Activated CD8-positive, alpha-beta memory T cell treated with anti-CD3 and anti-CD28 coated beads for 24 hours (primary cell): ENCODE measurements at places on chromosomes 5 and 9.

DNA sequence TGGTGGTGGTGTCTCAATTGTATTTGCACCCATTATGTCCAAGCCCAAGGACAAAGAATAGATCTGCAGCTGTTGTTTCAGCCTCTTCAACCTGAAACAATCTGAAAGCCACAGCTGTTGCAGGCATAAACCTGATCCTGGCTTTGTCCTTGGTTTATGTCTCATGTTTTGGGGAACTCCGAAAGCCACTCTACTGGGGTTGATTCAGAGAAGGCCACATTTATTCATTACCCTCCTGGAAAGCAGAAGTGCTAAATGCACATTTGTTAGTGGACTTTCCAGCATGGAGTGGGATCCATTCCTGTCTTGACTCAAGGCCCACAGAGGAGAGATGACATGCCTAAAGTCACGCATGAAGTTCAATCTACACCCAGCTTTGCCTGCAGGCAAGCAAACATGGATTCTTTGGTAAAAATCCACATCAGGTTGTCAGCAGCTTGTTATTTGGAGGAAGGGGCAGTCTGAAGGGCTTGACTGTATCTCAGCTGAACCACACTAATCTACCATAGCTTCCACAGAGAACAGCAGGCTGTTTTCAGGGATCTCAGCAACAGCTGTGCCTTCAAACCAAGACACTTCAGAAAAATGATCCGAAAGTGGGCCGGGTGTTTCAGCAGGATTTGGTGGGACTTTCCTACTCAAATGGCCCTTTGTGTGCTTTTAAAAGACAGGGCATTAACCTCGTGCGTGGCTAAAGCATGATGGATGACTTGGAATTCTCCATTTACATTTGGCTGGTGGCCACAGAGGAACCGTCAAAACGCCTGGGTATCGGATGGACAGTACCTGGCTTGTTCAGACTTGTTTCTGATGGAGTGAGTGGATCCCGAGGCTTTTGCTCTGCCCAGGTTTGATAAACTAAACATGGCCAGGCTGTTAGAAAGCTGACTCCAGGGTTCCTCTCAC, 36.2 kb upstream of the ADAM19 start:
- DNase-seq = no peak

DNA sequence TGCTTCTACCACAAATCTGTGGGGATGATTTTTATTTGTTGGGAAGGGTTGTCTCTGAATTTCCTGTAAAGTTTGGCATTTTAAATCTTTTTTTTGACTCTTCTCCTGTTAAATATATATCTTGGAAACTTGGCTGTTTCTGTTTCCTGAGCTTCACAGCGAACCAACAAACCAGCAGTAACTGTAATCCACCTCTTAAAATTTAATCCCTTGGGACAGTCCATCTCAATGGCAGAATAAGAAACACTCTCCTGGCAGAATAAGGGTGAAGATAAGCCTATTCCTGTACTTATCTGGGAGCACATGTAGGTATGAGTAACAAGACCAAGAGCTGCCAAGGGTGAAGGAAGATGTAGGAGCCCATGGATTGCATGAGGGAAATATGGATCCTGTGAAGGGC, 73.1 kb upstream of the RPS23 start:
- DNase-seq = no peak

DNA sequence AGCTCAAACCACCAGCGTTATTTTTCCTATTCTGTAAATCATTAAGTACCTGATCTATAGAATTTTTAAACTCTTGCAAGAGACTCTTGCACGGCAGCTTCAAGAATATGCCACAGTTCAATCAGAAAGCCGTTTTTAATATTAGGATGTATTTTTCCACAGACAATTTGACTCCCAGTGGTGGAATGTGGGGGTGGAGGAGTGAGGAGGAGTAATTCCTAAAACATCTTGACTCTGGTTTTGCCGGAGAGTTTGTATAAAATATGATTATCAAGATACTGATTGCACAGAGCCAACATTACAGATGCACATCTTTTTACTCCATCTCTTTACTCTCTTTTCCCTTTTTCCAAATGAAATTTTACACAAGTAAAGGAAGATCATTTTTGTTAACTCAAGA, 288.3 kb downstream of the ENC1 start:
- DNase-seq = no peak

DNA sequence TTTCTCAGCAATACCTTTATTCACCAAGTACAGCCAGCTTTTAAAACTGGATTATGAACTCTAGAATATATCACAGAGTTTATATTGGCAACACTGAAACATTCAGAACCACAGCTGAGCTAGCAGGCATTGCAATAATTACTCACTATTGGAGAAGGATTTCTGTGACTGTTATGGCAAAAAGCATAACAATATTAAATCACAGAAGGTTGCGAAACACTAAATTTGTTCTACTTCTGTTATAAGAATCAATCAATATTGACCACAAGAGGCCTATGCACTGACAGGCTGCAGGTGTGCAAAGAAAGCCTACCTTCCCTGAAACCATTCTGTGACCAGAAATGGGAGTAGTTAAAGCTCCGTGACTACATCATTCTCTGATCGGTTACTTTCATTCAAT, 59.2 kb downstream of the AP3B1 start:
- no peak for DNase-seq

- no peak for DNase-seq
Observed at GRCh38 chr9:73872701-73873100, 624.4 kb upstream of the RORB start.

DNA sequence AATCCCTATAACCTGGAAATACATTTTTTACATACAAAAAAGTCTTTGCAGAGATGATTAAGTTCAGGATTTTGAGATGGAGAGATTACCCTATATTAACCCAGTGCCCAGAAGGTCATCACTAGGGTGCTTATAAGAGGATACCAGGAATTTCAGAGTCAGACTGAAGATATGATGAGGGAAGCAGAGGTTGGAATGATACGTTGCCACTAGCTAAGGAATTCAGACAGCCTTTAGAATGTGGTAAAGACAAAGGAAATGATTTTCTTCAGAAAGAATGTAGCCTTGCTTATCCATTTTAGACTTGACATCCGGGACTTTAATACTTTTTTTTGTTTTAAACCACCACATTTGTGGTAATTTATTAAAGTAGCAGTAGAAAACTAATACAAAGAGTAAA, 2176.8 kb upstream of the C9orf72 start:
- DNase-seq = no peak

DNA sequence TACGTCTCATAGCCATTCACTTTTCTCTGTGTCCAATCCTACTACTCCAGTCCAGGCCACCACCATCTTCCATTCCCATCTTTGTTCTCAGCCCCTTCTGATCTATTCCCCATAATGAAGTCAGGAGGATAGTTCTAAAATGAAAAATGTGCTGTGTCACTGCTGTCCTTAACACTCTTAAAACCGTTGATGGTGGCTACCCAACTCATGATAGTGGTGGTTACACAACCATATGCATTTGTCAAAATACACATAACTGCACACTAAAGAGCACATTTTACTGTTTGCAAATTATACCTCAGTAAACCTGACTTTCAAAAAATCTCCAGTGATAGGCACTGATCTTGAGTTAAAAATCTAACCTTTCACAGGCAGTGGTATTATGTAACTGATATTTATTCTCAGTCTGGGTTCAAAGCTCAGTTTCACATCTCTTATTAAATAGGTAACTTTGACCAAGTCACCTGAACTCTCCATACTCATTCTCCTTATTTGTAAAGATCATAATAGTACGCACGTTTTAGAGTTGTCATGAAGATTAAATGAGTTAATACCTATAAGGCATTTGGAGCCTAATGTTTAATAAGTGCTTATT, 24.6 kb upstream of the ADRB2 start:
- no peak for DNase-seq

DNA sequence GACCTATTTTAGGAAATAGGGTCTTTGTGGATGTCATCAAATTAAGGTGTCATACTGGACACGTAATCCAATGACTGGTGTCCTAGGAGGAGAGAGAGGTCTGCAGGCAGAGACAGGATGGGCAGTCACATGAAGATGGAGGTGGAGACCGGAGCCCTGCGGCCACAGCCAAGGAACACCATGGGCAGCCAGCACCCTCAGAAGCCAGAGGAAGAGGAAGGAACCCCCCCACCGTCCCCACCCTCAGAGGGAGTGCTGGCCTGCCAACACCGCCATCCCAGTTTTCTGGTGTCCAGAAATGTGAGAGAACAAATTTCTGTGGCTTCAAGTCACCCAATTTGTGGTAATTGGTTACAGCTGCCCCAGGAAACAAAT, 88.3 kb downstream of the NSUN2 start:
- DNase-seq = no peak

GRCh38 chr9:130346431-130346830, 80.9 kb downstream of the HMCN2 start:
- DNase-seq = no peak

GRCh38 chr9:17387565-17387964, 191.3 kb upstream of the SH3GL2 start:
- no peak for DNase-seq

DNA sequence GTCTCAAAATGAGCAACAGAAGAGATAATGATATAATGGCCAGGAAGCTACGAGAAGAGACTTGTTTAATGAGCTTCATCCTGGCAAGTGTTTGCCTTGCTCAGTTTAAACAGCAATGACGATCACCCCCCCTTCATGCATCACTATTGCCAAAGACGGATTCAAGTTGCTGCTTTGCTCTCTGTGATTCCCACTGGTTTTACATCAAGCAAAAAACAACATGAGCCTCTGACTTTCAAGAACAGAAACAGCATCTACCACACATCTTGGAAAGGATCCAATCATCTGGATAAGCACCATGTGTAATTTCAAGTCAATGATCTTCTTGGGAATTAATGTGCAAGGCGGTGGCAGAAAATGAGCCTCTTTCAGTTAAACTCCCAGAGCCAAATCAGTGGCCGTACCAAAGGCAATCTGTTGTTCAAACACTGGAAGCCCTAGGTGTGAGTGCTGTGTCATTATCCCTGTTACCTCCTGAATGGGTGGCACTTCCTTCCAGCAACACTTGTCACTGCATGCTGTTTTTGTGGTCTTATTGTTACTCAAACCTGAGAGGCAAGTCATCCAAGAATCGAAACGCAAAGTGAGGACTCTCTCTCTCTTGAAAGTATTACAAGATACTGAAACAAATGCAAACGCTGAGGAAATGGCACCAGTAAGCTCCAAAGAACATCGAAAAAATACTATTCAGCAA, 72.8 kb downstream of the MED27 start:
- peak; percentile 64 for DNase-seq

GRCh38 chr5:96807075-96807654, 580 bp downstream of the ERAP1 start:
- peak; percentile 85 for DNase-seq

DNA sequence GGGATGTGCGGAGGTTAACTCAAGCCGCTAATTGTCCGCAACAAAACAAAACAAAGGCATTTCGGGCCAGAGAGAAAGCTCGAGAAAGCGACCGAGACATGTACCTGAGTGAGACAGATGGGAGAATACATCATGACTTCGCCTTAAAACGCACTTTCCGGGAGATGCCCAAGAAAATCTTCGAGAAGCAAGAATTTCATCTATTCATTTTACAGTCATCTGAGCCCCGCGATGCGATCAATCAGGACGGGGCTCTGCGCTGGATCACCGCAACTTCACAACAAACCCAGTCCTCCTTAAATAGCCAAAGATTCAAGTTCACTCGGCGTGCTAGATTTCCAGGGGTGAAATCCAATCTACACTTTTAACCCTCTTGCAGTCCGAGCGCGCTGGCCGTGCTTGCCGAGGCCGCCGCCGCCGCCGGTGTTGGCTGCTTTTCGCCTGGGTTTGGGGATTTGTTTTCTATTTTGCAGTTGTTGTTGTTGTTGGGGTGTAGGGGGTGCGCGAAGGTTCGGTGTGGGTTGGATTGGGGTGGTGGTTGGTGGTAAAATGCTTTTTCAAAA, 482 bp downstream of the NFIB start:
- peak; percentile 58 for DNase-seq

DNA sequence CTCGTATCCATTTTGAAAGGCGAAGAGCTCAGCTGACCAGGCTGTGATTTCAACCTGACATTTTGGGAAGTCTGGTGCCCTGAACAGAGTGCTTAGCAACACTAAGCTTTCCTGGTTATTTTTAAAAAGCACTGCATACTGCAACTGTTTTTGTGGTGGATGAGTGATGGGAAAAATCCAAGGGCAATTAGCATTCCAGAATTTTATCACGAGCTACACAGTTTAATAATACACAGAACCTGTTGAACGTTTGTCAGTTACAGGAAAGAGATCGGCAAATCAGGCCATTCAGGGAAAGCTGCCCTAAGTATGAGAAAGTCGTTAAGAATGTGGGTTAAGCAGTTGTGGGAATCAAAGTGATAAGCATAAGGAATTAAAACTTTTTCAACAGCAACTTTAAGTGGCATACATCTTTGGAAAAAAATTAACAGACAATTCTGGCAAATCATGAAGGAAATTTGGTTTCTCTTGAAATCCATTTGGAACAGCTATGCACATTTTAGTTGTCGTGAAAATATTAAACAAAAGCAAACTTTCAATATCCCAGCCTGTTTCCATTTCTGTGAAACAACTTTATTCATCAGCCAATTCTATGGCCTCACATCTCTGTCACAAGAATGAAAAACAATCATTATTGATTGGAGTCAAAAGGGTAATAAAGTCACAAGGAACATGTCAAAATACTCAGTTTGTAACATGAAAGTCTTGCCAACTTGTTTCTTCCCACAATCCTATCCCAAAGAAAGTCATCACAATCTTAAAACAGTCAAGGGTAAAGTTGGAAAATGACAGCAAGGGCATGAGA, 25.7 kb downstream of the PUM3 start:
- DNase-seq = no peak

DNA sequence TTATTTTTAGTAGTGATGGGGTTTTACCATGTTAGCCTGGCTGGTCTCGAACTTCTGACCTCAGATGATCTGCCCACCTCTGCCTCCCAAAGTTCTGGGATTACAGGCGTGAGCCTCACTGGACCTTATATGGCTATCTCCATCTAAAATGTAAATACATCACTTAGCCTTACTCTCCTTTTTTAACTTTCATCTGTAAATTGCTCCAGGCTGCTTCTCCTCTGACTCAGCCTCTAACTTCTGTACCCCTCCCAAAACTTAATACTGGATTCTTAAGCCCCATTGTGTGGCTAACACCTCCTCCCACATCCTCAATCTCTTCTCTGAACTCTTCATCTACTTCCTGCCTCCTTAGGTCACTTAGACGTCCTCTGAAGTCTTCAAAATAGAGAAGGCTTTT, 4.0 kb downstream of the SNX30 start:
- DNase-seq = no peak

DNA sequence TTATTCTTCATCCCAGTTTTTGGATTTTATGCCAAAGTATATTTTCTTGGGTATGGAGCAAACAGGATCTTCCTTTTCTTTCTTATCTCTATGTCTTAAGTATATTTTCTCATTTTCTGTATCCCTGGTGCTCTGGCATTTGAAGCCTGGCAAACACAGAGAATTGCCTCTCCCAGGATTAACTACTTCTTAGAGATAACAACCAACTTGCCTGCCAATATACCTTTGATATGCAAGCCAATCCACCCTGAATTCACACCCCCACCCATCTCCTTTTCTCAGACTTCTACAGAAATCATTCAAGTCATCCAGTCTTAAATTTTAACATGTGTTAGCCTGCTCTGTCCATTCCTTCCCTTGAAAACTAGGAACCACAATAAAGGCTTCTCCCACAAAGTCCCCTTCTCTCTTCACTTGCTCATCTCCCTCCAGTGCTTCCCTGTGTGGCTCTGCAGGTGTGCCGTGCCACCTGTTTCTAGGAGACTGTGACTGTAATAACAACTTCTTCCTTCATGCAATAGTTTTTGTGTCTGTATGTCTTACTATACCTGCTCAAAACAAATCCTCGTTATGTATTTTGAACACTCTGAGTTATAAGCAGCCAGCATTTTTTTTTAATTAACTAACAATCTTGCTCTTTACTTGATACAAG, 649.7 kb upstream of the RIOK2 start:
- no peak for DNase-seq

GRCh38 chr9:22216730-22217172, 207.6 kb upstream of the CDKN2B start:
- no peak for DNase-seq
